ENCODE measurements at places on chromosomes 7 and 10.

DNA sequence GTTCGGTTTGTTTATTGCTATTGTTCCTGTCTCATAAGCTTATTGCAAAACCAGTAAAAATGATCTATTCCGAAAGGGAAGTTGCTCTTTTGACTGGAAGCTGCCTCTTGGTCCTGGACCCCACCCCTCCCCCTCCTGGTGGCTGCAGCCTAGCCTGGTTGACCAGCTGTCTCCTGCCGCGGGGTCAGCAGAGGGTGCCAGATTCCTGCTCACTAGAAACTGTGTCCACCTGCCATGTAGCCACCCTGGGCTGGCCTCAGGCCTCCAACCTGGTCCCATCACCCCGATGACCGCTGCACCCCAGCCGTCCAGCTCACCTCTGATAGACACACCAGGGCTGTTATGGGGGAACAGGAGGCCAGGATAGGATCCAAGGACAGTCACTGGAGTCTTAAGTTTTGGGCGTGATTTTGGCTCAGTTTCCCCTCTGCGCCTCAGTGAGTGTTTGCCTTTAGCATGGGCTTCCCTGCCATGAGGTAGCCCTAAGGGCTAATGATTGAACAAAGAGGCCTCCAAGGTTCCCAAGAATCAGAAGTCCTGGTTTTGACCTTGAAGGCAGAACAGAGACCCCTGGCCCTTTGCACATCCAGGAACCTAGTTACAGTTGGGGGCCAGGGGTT is 32.9 kb upstream of the SLF2 start:
- H3K4me3 ChIP-seq: no peak overlapping the region
- no peaks in the 10 kb centered on the region for H3K36me3 ChIP-seq
- no peak for DNase-seq
- no peaks in the 10 kb centered on the region for H3K4me1 ChIP-seq
- H3K27me3 ChIP-seq: no peaks in the 10 kb centered on the region

- no peaks in the 10 kb centered on the region for H3K27me3 ChIP-seq
- no peak overlapping the region for H3K27ac ChIP-seq
- H3K4me1 ChIP-seq: no peaks in the 10 kb centered on the region
Observed at GRCh38 chr7:64869912-64870562, 33.0 kb upstream of the ZNF273 start.

GRCh38 chr7:137953665-137954470 is 48.0 kb downstream of the CREB3L2 start:
- peaks cover 16% of the 10 kb centered on the region for H3K4me1 ChIP-seq
- H3K27me3 ChIP-seq: no peaks in the 10 kb centered on the region
- H3K36me3 ChIP-seq: peaks cover 3% of the 10 kb centered on the region
- no peak for DNase-seq
- H3K4me3 ChIP-seq: no peak overlapping the region
- H3K27ac ChIP-seq: no peak overlapping the region

DNA sequence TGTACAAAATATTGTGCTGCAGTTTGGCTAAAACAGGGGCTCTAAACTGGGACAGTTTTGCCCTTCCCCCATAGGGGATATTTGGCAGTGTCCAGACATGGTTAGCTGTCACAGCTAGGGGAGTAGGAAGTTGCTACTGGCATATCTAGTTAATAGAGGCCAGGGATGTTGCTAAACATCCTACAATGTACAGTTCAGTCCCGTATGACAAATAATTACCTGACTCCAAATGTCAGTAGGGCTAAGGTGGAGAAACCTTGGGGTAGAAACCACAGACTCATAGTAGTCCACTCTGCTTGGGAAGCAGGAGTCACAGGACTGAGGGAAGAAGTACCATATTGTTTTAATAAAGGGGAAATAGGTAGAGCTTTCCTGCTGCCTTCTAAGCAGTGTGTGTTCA is 39.8 kb downstream of the WBP1L start:
- H3K27me3 ChIP-seq: no peaks in the 10 kb centered on the region
- peaks cover 18% of the 10 kb centered on the region for H3K4me1 ChIP-seq
- peaks cover 17% of the 10 kb centered on the region for H3K36me3 ChIP-seq
- H3K27ac ChIP-seq: no peak overlapping the region

GRCh38 chr7:22420973-22421635 is 64.2 kb upstream of the RAPGEF5 start:
- peaks cover 2% of the 10 kb centered on the region for H3K27me3 ChIP-seq
- H3K4me1 ChIP-seq: no peaks in the 10 kb centered on the region
- no peak overlapping the region for H3K27ac ChIP-seq
- no peak for DNase-seq

DNA sequence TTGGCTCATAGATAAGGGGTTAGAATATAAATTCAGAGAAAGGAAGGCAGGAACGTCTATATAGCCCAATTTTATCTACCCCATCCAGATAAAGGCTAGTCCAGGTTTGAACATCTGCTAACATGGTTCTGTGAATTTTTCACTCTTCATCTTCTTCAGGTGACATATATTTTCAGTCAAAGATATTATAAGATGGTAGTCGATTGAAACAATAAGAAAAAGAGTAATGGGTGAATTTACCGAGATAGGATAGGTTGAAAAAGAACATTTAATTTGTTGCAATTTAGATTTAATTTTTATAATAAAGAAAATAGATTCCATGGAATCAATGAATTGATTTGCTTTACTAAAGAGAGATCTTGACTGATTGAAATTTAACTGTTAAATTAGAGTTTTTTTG is at the start of gene OR2F1:
Gene OR2F1, plus strand, starts transcription at position 301 of the 400 bp plus-strand sequence. CDS start 5,127 bp downstream, outside the sequence.
- H3K27me3 ChIP-seq: peaks cover 12% of the 10 kb centered on the region
- no peak within 1 kb of the TSS for H3K4me3 ChIP-seq
- DNase-seq: no peak
- H3K4me1 ChIP-seq: no peaks in the 10 kb centered on the region

GRCh38 chr10:21944727-21945386 is 58.7 kb downstream of the DNAJC1 start:
- H3K4me3 ChIP-seq: no peak overlapping the region
- H3K4me1 ChIP-seq: peaks cover 9% of the 10 kb centered on the region
- no peak for DNase-seq
- H3K27ac ChIP-seq: no peak overlapping the region
- H3K36me3 ChIP-seq: no peaks in the 10 kb centered on the region

- peaks cover 14% of the 10 kb centered on the region for H3K27me3 ChIP-seq
- H3K4me1 ChIP-seq: peaks cover 11% of the 10 kb centered on the region
- H3K36me3 ChIP-seq: no peaks in the 10 kb centered on the region
- peak; percentile 78 for DNase-seq
Observed at GRCh38 chr10:96374985-96375830, 16.4 kb upstream of the OPALIN start.

DNA sequence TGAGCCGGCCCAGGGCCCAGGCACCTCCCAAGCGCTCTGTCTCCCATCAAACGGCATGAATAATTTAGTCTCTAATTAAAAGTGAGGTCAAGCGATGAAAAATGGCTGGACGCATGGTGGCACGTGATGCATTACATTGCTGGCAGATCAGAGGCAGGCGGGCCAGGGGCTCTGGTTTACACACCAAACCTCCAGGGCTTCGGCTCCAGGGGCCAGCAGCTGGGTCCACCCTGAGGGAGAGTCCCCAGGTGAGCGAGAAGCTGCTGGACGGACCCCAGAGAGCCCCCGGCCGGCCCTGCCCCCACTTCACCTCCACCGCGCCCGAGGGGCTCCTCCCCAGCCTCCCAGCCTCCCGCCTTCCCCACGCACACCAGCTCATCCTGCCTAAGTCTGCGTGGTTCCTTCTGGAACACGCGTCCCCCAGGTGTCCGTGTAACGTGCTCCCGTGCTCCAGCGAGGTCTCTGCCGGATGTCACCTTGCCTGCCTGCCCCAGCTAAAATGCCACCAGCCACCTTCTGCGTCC is 23.2 kb downstream of the UNCX start:
- DNase-seq: no peak
- no peak overlapping the region for H3K27ac ChIP-seq
- no peaks in the 10 kb centered on the region for H3K4me1 ChIP-seq
- no peaks in the 10 kb centered on the region for H3K36me3 ChIP-seq

DNA sequence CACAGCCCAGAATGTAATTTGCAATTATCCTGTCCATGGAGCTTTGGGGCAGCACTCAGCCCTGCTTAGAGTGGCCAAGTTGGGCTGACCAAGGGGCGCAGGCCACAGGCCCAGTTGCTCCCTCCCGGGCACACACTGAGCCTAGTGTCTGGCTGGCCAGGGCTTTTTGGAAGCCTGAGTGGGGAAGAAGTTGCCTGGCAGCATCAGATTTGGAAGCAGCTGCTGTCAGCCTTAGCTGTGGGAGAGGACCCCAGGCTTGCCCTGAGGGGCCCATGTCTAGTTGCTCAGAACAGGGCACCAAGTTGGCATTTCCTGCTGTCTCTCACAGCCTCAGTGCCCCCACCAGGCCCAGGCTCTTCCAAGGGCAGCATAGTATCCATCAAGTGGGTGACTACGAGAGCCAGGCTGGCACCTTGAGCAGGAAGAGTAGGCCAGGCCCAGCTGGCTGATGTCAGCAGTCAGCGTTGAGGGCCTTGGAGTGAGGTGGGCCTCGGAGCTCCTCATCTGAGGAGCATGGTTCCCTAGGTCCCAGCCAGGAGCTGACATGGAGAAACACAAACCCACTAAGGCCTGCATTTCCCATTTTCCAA is 14.4 kb downstream of the ANTXRL start:
- H3K4me3 ChIP-seq: no peak overlapping the region
- peaks cover 2% of the 10 kb centered on the region for H3K36me3 ChIP-seq
- H3K4me1 ChIP-seq: peaks cover 28% of the 10 kb centered on the region
- H3K27ac ChIP-seq: peak overlapping the region; percentile 38

DNA sequence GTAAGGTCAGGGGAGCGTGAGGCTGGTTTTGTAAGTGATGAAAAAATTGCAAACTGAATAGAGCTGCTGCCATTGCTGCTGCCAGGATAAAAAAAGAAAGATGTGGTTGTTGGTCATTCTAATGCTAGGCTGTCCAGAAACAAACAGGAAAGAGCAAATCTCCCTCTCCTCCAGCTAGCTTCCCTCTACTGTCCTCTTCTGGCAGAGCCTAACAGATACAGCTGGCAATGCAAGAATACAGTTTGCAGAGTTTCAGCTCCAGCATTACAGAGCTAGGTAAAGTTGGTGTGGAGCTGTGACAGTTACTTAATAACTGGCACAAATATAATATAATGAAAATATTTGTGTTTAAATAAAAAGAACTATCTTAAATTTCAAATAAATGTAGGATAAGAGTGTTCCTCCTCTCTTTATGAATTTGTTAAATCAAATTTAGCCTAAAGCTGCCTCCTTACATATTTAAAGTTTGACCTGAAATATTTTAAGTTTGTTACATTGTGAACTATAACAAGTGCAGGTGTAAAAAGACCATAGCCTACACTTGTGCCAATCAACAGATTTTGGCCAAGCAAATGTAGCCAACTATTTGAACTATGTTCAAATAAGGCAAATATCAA is 407.7 kb downstream of the SH2D4B start:
- no peak overlapping the region for H3K27ac ChIP-seq
- no peaks in the 10 kb centered on the region for H3K27me3 ChIP-seq
- no peaks in the 10 kb centered on the region for H3K4me1 ChIP-seq
- no peak overlapping the region for H3K4me3 ChIP-seq

GRCh38 chr7:158676171-158676840 is 28.3 kb downstream of the NCAPG2 start:
- H3K36me3 ChIP-seq: peaks cover 69% of the 10 kb centered on the region
- peaks cover 23% of the 10 kb centered on the region for H3K4me1 ChIP-seq
- H3K4me3 ChIP-seq: no peak overlapping the region
- DNase-seq: no peak
- H3K27me3 ChIP-seq: no peaks in the 10 kb centered on the region

- no peak overlapping the region for H3K27ac ChIP-seq
- DNase-seq: no peak
- no peaks in the 10 kb centered on the region for H3K36me3 ChIP-seq
- H3K4me3 ChIP-seq: no peak overlapping the region
- no peaks in the 10 kb centered on the region for H3K4me1 ChIP-seq
Observed at GRCh38 chr10:4678951-4679671, 146.9 kb upstream of the AKR1E2 start.

- H3K27ac ChIP-seq: no peak overlapping the region
- no peak for DNase-seq
- no peaks in the 10 kb centered on the region for H3K4me1 ChIP-seq
Observed at GRCh38 chr10:128422190-128422589, 296.0 kb upstream of the MKI67 start.

DNA sequence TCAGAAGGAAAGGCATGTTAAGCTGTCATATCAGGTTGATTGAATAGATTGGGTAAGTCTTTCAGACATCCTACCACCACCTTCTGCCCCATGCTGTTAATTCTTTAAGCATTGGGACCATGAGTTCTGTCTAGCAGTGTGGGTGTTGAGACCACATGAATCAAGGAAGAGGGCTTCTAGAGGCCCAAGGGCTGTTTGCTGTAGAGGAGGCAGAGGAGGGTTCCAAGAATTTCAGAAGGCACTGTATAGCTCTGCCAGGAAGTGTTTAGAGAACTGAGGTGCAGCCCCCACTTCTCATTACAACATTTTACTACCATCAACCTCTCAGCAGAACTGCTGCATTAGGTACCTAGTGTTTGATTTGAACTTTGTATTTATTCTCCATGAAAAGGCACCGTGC is 720.2 kb downstream of the AUTS2 start:
- no peak overlapping the region for H3K4me3 ChIP-seq
- DNase-seq: no peak
- H3K27me3 ChIP-seq: peaks cover 3% of the 10 kb centered on the region
- H3K36me3 ChIP-seq: peaks cover 6% of the 10 kb centered on the region

GRCh38 chr10:114767101-114767985 is 54.2 kb upstream of the FHIP2A start:
- peaks cover 10% of the 10 kb centered on the region for H3K4me1 ChIP-seq
- H3K27ac ChIP-seq: no peak overlapping the region
- H3K27me3 ChIP-seq: peaks cover 62% of the 10 kb centered on the region
- no peak for DNase-seq
- peak overlapping the region; percentile 66 for H3K4me3 ChIP-seq

DNA sequence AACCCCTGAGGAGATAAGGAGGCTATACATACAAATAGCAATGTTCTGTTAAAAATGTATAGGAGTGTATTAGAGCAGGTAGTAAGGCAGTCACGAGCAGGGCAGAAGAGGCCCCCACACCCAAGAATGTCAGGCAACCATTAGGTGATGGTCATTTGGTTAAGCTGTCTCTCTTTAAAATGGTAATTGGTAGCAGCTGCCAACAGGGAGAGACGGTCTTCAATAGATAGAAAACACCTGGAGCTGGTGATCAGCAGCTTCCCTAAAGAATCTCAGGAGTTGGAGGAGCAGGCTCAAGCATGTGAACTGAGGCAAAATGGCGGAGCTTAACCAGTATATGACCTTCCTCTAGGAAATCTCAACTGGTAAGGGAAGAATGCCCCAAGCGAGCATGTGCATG is 26.4 kb upstream of the HTR5A start:
- H3K27ac ChIP-seq: no peak overlapping the region
- H3K4me1 ChIP-seq: no peaks in the 10 kb centered on the region
- H3K4me3 ChIP-seq: no peak overlapping the region
- DNase-seq: no peak
- H3K27me3 ChIP-seq: peaks cover 17% of the 10 kb centered on the region

DNA sequence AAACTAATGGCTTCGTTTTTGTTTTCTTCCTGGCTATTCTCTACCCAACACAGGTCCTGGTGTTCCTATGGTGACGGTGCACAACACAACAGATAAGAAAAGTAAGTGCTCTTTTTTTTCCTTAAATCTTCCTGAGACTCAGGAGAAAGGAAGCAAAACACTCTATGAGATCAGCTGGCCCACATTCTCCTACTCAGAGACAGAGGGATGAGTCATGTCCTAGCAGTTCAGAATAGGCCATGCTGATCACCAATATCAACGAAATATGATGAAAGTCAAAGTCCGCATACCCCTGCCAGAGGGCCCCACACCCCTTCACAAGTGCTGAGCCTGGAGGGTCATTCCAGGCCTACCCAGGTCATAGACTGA is 149.2 kb downstream of the PAXIP1 start:
- H3K4me1 ChIP-seq: no peaks in the 10 kb centered on the region
- no peaks in the 10 kb centered on the region for H3K36me3 ChIP-seq
- no peak overlapping the region for H3K4me3 ChIP-seq
- no peak for DNase-seq

All from activated CD4-positive, alpha-beta T cell treated with anti-CD3 and anti-CD28 coated beads, Interleukin-2, amount 10 ng/mL, durations not matched to agents 7 days and 5 days (primary cell).